ENCODE measurements at places on chromosomes 3 and 15.
A peak's percentile ranks its signal among the peaks of the same experiment; 100 is the strongest.

GRCh38 chr15:85607141-85607806, 187.5 kb downstream of the KLHL25 start:
- DNase-seq: no peak

GRCh38 chr15:58602823-58603222, 146.7 kb downstream of the ADAM10 start:
- DNase-seq: no peak

DNA sequence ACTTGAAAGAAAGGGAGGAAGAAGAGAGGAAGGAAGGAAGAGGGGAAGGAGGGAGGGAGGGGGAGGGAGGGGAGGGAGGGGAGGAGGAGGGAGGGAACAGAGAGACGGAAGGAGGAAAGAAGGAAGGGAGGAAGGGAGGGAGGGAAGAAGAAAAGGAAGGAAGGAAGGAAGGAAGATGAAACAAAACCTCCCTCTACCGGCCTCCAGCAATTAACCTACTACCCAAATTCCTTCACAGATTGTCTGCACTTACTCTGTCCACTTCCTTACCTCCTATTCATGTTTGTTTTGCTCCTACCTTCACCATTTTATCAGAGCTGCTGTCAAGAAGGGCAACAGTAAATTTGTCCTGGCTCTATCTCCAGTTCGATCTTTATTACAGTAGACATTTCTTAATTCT, 44.6 kb upstream of the BCL6 start:
- DNase-seq: no peak

- no peak for DNase-seq
Observed at GRCh38 chr15:90883976-90884718, at the start of gene FES. Gene FES (plus strand): TSS chr15:90884504. CDS start chr15:90885046, 542 bp downstream.

- peak; percentile 91 for DNase-seq
Observed at GRCh38 chr3:50600841-50601591, 10.6 kb downstream of the CISH start.

GRCh38 chr3:184377374-184377773, 633 bp downstream of the THPO start:
- no peak for DNase-seq

DNA sequence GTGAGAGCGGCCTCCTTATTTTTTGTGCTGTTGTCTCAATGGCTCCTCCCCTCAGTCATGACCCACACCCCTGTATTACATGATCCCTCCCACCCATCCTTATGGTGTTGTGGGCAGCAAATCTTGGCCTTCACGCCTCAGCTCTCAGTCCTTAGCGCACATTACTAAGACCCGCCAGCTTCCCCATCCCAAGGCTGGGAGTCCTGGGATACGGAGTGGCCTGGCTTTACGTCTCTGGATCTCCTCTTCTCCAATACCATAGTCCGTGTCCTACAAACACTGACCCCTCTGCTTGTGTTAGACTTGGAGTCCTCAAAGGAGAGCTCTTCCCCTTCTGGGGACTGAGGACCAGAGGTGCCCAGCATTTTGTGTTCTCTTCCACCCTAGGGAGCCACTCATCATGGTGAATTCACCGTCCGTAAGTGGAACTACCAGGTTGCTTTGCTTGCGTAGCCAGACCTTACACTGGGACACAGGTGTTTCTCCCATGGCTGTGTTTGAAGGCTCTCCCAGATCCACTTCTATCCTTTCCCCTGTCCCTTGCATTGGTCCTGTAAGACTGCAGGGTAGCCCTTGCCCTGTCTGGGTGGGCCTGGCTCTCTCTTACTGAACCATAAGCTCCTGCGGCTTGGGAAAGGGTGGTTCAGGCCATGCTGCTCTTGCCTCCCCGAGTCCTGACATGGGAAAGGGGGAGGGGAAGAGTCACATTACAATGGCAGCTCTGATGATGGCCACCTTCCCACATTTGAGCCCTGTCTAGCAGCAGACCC, 13.6 kb downstream of the GRM2 start:
- DNase-seq: no peak

DNA sequence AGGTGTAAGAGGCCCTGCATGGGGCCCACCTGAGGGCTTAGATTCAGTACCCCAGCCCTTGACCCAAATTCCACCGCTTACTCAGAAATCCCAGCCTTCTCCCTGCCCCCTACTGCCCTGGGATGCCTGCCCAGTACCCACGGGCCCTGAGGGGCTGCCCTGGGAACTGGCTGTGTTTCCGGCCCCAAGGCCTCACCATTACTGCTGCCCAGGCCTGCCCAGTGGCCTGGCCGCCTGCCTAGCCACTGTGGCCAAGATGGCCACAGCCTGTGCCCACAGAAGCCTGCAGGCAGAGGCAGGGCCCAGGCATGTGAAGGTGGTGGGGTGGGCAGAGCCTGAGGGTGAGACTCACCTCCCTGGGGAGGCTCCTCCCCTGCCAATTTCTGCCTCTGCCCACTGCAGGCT, 6.1 kb upstream of the PRKCD start:
- no peak for DNase-seq

DNA sequence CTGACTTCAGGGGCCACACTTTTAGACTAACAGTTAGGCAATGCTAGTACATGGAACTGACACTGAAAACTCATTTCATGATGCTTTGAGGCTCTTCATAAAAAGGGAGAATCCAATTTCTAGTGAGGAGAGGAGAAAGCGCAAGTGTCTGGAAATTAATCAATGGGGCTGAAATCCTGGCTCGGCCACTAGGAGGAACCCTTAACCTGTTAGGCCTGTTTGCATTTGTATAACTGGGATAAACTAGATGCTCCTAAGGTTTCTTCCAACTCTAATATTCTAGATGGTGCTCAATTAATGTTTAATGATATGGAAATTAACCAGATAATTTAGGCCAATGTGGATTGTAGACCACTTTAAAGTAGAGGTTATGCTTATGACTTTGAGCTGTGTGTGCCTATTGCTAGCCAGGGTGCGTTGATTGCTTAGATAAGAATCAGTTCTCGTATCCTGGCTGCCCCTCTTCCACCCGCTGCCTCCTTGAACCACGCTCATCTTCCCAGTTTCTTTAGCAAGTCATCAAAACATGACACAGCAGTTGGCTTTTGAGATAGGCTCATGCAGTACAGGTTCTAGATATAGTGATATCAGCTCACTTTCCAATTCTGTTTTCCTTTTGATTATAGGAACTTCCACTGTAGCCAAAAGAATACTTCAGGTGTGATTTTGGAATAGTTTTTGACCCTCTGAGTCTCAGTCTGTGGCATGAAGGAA, 16.8 kb upstream of the CRBN start:
- no peak for DNase-seq

DNA sequence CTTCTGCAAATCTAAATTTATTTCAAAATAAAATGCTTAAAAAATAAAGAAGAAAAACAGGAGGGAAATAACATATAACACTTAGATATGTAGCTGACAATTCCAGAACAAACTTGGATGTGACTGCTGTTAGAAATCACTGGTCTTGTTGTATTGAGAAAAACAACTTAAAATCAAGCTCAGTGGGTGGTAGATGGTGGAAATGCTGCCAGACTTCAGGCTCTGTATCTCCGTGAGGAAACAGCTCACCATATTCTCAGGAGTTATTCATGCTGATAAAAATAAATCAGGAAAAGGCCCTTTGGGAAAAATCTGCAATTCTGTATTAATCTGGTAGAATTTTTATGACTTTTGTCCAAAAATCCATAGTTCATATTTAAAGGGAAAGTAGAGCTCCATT, 477.6 kb downstream of the RAP2B start:
- DNase-seq: no peak

- DNase-seq: no peak
Observed at GRCh38 chr3:16026753-16027152, 147.7 kb upstream of the GALNT15 start.

- no peak for DNase-seq
Observed at GRCh38 chr15:31347067-31347975, 20.7 kb downstream of the KLF13 start.

GRCh38 chr15:66598095-66598815, 32.5 kb upstream of the LCTL start:
- no peak for DNase-seq

DNA sequence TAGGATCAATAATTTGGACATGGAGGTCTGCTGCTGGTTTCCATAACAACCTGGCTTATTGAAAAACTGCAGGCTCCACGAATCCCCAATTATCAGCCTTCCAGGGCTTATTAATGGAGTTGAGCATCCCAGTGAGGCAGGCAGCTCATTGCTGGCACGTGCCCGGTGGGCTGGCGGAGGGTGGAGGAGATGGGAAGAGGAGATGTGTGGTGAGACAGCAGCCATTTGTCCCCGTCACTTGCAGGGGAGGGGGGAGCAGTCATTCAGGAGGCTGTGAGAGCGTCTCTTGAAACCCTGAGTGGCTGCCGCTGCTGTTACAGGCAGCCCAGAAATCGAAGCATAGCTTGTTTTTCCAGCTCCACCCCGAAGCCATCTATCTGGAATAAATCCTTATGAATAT, 70.6 kb downstream of the GAP43 start:
- no peak for DNase-seq

DNA sequence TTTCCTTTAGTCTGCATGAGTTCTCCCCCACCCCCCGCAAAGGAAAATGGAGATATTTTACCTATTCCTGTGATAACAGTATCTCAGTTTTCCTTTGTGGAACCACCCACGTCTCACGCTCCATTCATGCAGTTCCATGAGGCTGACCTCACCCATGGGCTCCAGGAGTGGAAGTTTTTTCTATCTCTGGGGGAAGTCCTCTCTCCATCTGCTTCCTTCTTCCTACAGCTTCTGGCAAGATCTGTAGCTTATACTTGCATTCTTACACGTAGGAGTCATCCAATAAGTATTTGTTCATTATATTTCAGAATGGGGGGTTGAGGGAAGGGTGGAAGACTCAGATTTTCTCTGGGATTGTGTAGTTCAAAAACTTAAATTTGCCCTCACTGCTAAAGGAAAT, 5.8 kb upstream of the GLCE start:
- no peak for DNase-seq

DNA sequence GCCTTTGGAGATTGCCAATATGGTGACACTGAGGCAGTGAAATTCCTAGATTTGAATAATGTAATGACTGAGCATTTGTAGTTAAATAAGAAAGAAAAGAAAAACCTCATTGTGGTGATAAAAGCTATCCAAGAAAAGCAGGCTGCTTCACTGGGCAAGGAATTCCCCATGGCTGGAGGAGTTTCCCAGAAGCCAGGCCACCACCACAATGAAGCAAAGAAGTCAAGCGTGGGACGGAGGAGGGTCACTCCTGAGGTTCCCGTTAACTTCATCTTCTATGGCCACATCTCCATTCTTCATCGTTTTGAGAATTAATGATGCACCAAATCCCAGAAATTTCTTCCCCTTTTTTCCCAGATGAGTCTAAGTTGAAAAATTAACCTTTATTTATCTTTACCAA, 185.8 kb upstream of the BCL6 start:
- DNase-seq: no peak

DNA sequence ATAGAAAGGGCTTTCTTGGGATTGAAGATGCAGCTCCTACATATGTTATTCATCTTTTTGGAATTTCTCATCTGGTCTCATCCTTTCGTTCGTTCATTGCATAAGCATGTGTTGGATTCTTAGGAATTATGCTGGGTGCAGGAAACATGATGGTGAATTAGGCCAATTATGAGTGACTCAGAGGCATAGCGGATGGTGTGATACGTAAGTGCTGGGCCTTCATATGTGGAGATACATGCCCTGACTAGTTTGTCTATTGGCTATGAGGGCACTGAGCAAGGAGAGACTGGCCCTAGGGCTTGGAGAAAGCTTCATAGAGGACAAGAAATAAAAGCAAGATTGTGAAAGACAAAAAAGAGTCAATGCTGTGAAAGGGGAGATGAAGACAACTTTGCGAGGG, 235.1 kb downstream of the MYRIP start:
- DNase-seq: no peak

GRCh38 chr3:136069933-136070332, 104.4 kb downstream of the PPP2R3A start:
- no peak for DNase-seq

- no peak for DNase-seq
Observed at GRCh38 chr15:91936182-91936775, 82.8 kb downstream of the SLCO3A1 start.

DNA sequence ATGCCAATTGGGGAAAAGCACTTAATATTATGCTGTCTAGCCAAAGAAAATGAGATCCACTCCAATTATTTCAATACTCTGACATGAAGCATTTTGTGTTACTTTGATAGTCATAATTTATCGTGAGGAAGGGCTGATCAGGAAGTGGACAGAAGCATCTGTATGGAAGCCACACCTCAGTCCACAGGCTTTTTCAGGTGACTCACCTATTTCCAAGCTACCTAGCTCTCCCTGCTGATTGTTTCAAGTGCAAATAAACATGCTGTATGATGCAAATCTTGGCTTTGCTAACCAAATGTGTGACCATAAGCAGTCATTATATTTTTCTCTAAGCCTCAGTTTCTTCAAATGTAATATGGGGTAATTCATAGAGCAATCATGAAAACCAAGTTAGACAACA, 30.8 kb upstream of the CPB1 start:
- DNase-seq: no peak
